ENCODE measurements at places on chromosomes 3 and 15.

DNA sequence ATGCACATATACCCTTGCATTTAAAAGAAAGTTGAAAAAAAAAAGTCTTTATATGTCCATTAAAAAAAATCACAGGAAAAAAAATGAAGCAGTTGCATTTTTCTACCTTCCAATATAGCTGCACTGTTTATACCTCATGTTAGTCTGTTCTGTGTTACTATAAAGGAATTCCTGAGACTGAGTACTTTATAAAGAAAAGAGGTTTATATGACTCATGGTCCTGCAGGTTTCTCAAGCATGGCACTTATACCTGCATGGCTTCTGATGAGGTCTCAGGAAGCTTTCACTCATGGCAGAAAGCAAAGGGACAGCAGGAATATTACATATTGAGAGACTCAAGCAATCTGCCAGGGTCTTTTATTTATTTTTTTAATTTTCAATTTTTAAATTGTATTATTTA, 277.2 kb upstream of the BCHE start:
- DNase-seq = no peak

DNA sequence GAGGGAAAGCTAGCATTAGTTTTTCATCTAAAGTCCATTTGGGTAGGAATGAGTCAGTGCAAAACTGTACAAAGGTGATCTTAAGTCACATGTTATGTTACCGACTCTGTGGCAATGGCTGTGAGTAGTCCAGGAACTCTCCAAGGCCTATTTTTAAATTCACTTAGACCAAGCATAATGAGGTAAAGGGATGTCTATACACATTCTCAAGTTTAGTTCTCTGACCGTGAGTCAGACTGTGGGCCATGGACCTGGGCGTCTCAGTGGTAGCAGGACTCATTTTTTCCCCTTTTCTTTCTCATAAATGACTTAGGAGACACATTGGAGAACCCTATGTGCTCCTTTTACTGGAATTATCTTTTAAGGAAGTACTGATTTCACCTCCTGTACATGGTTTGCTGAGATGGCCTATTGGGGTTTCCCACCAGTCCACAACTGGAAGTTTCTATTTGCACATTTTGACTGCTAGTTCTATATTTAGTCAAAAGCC, 488.7 kb upstream of the TPRG1 start:
- DNase-seq = peak; percentile 11

DNA sequence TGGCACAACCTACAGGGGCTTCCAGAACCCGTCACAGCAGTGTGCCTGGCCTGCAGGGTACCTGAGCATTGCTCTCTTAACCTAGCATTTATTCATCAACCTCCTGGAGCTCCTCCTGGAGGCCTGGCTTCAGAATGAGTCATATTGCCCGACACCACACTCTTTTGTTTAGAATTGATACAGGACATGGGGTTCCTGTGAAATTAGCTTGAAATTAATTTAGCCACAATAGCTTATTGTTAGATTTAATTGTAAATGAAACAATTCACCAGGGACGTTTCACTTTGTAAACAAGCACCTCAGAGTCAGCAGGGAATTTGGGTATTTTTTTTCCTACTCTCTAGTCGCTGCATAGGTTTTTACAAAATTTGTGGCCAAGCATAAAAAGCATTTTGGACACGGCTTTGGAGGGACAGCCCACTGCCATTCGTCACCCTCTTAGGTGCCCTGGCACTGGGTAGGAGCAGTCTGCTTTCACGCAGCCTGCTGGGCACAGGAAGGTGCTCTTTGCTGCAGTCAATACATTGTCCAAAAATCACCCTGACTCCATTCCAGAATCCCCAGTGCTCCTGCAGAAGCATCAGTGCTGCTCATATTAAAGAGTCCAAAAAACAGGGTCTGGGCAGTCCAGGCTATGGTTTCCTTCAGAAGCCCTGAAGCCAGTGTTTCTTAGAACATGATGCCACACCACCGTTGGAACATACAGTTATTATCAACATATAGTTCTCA, 60.8 kb upstream of the MEF2A start:
- peak; percentile 35 for DNase-seq

DNA sequence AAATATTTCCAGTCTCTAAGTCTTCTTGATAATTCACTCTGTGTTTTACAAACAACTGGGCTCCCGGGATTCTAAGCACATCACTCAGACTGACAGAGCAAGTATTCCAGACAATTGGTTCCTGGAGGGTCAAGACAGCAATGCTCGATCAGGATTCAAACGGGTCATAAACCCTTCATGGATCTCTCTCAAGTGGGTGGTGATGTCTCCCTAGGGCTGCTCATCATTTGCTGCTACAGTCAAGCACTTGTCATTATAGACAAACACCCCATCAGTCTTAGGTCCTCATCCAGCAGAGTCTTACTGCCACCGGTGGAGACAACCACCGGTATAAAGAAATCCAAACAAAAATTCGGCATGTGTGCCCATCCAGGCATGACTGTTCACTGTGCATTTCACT, 921.1 kb downstream of the FHIT start:
- DNase-seq = no peak

DNA sequence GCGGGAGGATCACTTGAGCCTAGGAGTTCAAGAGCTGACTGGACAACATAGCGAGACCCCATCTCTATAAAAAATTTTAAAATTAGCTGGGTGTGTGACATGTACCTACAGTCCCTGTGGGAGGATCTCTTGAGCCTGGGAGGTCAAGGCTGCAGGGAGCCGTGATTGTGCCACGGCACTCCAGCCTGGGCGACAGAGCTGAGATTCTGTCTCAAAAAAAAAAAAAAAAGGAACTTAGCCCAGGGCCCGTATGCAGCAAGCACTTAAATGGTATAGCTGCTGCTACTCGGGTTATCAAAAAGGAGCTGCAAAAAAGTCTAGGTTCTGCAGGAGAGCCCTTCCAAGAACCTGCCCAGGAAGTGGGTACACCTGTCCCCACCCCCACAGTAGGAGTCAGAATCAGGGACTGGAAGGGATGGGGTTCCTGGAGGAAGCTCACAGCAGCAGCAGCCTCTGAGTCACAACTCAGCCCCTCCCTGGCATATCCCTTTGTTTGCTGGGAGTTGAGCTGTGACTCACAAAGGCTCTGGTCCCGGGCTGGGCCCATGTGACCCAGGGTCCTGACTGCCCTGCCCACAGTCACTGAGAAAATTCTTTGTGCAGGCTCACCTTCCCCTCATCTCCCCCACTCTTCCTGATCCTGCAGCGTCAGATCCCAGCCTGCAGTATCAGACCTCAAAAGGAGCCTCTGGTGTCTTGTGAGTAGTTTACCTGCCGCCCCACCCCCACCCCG, at the start of gene SPATA12:
SPATA12 (plus strand) TSS at position 576 of the 733 bp plus-strand sequence. CDS start 13,031 bp downstream, outside the sequence.
- DNase-seq = peak; percentile 76

- DNase-seq = no peak
Observed at GRCh38 chr15:80208758-80209734, 43.0 kb downstream of the CTXND1 start.
